ENCODE measurements at places on chromosomes 5 and 9.

- DNase-seq = no peak
These were observed 31.2 kb downstream of the OTP start for GRCh38 chr5:77607324-77607723.

DNA sequence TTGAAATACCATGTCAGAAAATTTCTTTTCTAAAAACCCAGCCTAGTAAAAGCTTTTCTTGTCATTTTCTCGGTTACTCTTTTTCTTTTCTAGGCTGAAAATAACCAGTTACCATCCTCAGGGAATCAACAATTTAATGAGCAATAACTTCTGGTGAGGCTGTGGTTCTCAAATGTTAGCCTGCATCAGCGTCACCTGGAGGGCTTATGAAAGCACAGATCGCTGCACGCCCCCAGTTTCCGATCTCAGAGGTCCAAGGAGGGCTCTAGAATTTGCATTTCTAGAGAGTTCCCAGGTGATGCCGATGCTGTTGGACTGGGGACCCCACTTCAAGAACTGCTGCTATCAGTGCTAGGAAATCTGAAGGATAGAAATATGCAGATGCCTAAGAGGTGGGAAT, 28.9 kb upstream of the TLE1 start:
- no peak for DNase-seq

GRCh38 chr5:176621661-176622079, 8.7 kb downstream of the SNCB start:
- no peak for DNase-seq

DNA sequence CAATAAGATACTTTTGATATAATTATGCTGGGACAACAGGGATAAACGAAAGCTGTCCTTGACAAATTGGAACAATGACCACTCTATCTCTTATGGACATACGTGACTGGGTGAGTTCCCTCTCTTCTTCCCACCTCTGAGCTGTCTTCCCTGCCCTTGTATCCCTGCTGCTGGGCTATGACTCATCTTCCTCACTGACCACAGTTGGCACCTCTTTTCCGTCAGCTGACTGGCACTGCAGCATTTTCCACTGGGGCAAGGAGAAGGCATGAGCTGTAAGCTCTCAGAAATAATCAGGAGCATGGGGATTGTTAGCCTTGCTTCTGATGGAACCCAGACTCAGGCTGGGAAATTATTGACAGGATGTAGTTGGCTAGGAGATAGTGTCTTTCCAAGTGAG, 48.7 kb downstream of the PCSK1 start:
- no peak for DNase-seq

DNA sequence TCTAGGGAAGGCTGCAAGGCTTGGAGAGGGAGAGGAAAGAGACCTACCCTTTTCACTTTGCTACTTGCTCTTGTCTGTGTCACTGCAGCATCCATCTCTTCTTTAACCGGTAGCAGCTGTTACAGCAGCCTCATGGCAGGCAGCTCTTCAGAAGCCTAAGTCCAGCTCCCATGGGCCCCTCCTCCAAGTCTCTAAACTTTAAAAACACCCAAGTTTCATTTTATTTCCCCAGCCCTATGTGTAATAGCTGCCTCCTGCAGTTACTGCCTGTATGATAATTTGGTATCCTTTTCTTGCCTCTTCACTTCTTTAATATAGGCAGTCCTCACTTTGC, 313.1 kb upstream of the PIK3R1 start:
- no peak for DNase-seq

DNA sequence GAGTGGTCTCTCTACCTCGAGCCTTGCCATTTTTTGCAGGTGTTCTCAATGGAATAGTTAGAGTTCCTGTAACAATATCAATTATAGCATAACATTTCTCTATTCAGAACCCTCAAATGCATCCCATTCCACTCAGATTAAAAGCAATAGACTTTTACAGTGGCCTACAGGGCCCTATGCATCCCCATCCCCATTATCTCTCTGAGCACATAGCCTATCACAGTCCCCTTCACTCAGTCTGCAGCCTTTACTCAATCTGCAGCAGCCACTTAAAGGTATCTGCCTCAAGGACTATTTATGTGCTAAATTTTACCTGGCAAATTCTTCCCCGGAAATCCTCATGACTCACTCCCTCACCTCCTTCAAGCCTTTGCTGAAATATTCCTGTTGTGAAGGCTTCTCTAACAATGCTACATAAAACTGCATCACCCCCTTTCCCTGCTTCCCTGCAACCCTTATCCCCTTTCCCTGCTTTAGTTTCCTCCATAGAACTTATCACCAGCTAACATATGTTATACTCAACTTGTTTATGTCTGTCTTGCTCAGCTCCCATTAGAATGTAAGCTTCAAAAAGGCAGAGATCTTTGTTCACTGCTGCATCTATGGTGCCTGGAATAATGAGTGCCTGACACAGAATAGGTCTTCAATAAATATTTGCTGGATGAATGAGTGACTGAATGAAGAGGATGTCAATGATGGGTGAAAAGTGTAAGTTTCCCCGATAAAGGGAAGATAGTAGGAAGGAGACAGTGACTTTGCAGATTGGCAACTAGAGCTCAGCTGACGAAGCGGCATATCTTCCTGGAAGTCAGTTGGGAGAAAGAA, 54.1 kb upstream of the ZNF366 start:
- no peak for DNase-seq

DNA sequence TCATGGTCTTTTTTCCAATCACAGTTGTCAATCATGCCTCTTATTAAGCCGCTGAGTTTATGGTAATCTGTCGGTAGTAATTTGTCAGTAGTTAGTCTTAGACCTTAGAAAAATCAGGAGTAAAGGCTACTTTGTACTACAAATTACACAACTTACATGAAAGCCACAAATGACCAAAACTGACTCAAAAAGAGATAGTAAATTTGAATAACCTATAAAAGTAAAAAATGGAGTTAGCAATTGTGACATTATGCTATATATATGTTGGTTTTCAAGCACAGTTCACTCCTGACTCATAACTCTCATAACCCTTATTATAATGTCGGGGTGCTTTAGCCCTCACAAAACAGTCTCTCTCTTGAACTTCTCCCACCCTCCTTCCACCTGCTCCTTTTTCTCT, 251.8 kb downstream of the ROR2 start:
- DNase-seq = no peak

DNA sequence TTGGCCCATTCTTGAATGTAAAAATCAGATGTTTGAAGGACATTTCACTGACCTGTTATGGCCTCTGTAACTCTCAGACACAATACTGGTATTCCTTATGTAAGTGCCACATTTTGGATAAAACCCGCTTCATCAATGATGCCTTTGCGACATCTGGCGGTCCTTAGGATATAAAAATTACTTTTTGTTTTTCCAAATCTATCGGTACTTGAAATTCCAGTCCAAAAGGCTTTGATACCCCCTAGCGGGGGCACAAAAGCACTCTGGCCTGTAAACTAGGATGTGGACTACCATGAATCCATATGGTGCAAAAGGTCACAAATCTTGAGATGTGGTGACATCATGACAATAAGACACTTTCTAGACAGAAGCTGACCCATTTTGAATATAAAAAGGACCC, 291.8 kb downstream of the KIAA0825 start:
- DNase-seq = no peak

DNA sequence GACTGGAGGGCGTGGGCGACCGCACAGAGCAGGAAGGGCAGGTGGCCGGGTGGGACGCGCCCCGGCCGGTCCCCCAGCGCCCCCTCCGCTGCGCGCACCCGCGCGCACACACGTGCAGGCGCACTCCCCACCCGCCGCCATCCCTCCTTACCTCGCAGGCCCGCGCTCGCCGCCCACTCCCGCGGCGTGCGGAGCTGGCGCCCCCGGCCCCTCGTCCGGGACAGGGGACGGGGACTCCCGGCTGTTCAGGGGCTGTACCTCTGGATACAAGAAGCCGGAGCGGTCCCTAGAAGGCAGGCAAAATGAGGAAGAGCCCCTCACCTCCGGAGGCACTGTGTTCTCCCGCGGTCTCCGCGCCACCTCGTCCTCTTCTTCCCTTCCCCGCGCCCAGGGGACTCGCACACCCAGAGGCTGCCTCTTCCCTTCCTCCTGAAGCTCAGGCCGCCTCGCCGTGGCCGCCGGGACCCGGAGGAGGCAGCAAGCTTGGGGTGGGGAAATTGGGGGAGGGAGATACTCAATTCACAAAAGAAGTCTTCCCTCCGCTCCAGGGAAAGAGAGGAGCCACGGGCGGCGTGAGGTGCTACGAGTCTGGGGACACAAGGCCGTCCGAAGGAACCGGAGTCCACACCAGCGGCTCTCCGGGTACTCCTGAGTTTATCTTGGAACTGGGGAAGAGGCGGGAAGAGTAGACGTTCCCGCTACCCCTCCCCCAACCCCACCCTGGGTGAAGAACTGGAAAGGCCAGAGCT, 1.4 kb upstream of the GABRB2 start:
- DNase-seq = peak; percentile 61

GRCh38 chr5:142506046-142506445, 179.8 kb downstream of the FGF1 start:
- no peak for DNase-seq

GRCh38 chr9:105087910-105088898, 156.2 kb upstream of the SLC44A1 start:
- no peak for DNase-seq

DNA sequence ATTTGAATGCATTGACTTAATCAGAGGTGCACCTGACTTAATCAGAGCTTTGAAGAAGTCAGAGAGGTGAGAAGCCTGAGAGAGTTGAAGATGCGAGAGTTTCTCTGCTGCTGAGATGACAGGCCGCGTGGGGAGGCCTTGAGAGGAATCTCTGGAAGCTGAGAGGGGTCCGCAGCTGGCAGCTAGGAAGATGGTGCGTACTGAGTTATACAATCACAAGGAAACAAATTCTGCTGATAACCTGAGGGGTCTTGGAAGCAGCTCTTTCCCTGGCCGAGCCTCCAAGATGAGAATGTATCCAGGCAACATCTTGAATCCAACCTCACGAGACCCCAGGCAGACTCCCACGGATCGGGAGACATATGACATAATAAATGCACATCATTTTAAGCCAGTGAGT, 91.7 kb downstream of the SPATA31A6 start:
- DNase-seq = no peak

GRCh38 chr5:76050134-76050533, 33.0 kb upstream of the SV2C start:
- no peak for DNase-seq

DNA sequence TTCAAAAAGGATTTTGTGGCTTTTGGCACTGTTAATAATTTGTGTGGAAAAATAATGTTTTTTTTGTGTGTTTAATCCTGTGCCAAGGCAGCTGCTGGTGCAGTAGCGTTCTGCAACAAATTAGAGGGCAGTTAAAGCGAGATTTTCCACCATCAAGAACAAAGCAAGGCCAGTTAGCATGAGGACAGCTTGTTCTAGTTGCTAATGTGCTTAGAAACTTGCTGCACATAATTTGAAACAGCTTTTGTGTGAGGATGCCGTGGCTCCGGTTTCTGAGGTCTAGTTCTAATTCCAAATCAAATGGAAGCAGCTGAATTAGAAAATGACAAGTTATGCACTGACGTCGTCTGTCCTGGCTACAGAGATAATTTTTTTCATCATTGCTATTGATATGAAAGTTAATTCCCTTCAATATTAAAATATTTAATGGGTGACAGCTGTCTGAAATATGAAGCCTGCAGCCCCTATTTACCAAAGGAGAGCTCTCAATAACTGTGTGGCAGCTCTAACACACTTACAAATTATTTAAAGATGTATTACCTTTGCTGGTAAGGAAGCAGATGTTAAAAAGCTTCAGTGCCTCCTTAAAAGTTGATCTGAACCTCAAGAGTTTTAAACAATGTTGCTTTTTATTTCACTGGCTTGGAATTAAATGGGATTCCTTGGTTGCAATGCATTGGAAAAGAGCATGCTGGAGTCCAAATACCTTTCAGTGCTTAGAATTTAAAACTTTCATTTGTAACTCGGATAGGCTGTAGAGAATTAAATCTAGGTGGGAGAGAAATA, 128.6 kb downstream of the SPATA31D1 start:
- no peak for DNase-seq

- DNase-seq = no peak
These were observed 29.6 kb downstream of the EHMT1 start for GRCh38 chr9:137648396-137648795.

DNA sequence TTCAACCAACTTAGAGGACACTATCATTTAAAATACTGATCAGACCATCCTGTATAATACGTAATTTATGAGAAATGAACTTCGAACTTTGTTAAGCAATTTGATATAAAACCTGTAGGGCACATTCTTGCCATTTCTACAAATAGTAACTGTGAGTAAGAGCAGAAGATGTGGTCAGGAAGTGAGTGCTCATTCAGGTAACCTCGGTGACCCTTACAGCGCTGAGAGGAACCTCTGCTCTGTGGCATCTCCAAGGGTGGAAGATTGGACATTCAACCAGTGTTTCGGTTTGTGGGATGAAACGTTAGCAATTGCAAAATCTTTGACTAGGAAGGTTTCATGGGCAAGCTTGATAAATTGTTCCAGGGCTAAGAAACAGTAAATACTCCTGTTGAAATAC, 194.8 kb upstream of the IRX2 start:
- DNase-seq = no peak

- DNase-seq = no peak
These were observed 18.8 kb downstream of the BTNL9 start for GRCh38 chr5:181058786-181059296.

GRCh38 chr9:126833020-126833419, 27.4 kb upstream of the ZBTB34 start:
- DNase-seq = no peak

GRCh38 chr5:174735498-174736330, 11.3 kb downstream of the MSX2 start:
- DNase-seq = no peak

DNA sequence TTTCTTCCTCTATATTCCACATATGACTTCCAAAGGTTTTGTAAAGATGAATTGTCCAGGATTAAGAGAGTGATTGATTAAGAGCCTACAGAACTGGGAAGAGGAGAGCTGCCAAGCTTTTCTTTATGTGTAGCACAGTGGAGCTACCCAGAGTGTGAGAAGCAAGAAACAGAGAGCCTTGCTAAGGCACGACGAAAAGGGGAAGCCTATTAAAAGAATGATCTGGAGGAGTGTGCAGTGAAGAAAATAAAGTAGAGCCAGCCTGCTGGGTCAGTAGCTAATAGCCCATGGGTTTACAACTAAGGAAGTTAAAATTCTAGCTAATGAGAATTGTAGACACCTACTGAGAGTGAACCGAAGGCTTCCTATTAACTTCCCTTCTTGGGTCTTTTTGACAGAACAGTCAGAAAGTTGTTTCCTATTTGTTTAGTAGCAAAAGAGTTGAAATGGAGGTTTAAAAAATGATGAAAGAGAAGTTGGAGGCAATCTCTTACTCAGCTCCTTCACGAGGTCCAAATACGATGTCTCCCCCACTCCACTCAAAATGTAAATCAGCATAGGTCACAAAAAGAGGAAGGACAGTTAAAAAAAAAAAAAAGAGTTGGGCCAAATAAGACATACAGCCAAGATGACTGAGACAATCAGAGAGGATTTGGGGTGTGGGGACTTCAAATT, 957 bp upstream of the PRR16 start:
- DNase-seq = no peak

GRCh38 chr9:16806674-16807073, 63.8 kb downstream of the BNC2 start:
- no peak for DNase-seq

- no peak for DNase-seq
These were observed 216.5 kb upstream of the DMRT1 start for GRCh38 chr9:624935-625500.

- no peak for DNase-seq
These were observed 43.9 kb downstream of the SHB start for GRCh38 chr9:38025166-38025565.
